ENCODE measurements at places on chromosomes 5 and 9.

GRCh38 chr9:80410106-80410505 is 838.3 kb downstream of the TLE4 start:
- peak; percentile 3 for DNase-seq

GRCh38 chr5:139385061-139386049 is 2.3 kb upstream of the SLC23A1 start:
- no peak for DNase-seq

- DNase-seq, result peak; percentile 11
Observed at GRCh38 chr9:77021922-77022782, 2.7 kb downstream of the FOXB2 start.

- DNase-seq, result no peak
Observed at GRCh38 chr9:114272739-114273431, 50.0 kb upstream of the ORM1 start.

DNA sequence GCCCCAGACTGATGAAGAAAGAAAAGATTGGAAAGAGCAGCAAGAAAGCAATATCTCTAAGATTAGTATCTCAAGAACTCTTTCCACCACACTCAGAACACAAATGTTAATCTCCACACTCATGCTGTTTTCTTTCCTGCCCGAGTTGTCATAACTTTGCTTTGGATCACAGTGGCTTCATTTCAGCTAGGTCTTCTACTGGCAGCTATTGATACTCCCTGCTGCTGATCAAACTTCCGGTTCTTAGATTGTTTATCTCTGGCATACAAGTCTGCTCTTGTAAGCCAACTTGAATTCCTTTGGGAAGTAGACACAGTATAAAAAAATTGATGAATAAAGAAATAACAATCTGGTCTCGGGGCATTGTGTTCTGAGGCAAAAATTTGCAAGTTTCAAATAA is 77.7 kb upstream of the SPEF2 start:
- DNase-seq, result no peak

GRCh38 chr5:170504616-170505266 is 921 bp downstream of the KCNIP1 start:
- DNase-seq, result no peak

DNA sequence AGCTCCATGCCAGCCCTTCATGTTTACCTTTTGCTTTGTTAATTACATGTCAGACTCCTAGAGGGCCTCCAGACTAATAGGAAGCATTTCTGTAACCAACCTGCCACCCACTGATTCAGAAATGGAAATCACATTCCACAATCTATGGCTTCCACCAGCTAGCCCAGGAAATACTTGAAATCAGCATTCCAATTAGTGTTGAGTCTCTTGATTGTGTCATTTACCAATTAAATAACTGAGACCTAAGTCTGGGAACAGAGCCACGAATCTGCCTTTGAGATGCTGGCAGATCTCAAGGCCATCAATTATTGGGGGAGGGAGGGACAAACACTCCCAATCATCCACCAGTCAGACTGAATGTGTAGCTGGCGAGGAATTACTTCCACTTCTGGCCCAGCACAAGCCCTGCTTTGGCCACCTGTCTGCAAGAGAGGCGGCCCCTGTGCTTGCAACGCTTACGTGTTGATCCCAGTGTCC is 27.4 kb upstream of the SAP30L start:
- no peak for DNase-seq

- no peak for DNase-seq
Observed at GRCh38 chr5:37664551-37664950, 175.3 kb downstream of the GDNF start.

- no peak for DNase-seq
Observed at GRCh38 chr9:83639266-83639665, 16.3 kb downstream of the IDNK start.

DNA sequence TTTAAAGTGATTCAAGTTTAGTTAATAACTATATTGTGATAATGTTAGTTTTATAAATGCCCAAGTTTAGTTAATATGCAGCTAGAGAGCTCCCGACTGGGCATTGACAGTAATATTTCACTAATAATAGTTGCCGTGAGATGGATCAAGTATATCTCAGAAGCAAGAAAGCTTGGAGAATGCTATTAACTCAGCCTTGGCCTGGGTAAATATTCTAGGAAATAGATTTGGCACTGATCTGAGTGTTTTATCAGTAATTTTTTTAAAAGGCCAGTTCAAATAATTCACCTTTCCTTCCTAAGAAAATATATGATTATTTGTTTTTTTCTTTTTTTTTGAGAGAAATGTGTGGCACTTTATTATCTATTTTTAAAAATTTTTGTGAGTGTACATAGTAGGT is 305.3 kb downstream of the CSNK1G3 start:
- no peak for DNase-seq

DNA sequence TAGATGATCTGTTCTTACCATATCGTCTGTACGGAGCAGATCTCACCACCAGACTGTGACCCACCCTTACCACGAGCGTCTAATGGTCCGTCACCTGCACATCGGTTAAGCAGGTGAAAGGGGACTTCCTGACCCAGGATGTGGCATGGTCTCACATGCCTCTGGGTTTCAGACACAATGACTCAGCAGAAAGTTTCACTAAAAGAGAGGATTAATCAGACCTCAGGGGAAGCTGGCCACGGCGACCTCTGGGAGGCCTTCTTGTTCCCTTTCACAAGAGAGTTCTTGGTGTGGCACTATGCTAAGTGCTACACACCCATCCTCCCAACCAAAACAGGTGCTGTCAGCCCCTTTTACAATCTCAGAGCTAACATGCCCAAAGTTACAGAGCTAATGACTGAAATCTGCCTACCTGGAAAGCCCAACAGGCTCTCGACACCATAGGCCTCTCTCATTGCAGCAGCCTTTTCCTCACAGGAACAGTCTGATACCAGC is 41.6 kb downstream of the ADAMTS12 start:
- DNase-seq, result no peak

DNA sequence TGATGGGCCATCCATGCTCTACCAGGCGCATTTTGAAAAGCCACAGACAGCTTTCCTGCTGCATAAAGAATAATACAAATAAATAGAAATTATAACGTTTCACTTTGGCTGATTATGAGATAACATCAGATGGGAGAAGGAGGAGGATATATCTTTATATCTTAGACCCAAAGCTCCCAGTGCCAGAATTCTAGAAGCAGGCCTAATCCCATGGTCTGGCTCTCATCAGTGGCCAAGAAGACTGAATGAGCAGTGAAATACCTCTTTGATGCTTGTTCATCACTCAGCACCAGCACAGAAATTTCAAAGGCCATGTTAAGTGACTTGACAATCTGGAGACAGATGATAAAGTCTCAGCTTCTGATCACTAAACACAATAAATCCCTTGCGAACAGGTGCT is 107.6 kb downstream of the PPP2R2B start:
- DNase-seq, result no peak

- DNase-seq, result peak; percentile 83
Observed at GRCh38 chr9:129143031-129143927, 32.1 kb downstream of the PTPA start.

DNA sequence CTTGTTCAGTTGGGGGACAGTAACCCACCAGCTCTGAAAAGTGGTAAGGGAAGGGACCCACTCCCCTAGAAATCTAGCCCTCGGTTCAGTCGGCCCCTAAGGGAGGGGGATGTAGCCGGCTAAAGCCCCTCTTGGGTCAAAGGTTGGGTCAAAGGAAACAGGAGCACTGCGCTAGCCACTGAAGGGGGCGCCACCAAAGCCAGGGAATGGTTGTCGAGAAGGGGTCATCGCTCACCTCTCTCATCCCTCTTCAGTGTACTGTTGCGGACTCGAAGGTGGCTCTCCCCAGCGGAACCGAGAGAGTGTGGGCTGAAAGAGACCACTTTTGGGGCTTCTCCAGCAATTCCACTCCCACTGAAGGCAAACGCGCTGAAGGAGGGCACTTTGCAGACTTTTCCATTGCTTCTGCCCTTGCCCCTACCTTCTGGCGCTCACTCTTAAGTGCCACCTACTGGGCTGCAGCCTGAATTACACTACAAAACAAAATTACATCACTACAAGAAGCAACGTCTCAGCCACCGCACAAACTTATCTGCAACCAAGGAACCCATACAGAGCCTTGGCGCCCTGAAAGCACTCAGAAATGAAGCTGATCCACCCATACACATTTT is 396.9 kb downstream of the PDE4D start:
- DNase-seq, result no peak

GRCh38 chr5:16461782-16462181 is 3.8 kb downstream of the ZNF622 start:
- DNase-seq, result no peak

DNA sequence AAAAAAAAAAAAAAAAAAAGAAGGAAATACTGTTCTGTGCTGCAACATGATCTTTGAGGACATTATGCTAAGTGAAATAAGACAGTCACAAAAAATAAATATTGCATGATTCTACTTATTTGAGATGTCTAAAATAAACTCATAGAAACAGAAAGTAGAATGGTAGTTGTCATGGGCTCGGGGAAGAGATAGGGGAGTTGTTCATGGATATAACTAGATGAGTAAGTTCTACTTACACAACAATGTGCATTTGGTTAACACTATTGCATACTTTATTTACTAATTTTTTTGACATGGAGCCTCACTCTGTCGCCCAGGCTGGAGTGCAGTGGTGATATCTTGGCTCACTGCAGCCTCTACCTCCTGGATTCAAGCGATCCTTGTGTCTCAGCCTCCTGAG is 15.2 kb downstream of the MAML1 start:
- DNase-seq, result no peak

DNA sequence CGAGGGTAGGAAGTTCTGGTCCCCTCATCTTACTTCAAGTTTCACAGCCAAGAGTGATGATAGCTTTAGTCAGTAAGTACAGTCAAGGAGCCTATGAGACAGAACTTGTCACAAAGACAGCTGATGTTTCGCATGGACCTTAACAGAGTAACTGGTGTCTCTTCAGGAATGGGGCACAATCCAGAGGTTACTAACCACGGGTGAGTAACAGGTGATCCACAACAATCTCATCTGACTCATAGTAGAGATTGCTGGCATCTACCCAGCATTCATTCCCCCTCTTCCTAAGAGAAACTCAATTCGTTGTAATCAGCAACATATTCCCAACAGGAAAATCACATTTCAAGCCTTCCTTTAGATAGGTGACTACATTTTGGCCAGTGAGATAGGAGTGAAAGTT is 126.7 kb downstream of the SNX18 start:
- no peak for DNase-seq

GRCh38 chr9:89716559-89716958 is 111.7 kb downstream of the GADD45G start:
- no peak for DNase-seq

DNA sequence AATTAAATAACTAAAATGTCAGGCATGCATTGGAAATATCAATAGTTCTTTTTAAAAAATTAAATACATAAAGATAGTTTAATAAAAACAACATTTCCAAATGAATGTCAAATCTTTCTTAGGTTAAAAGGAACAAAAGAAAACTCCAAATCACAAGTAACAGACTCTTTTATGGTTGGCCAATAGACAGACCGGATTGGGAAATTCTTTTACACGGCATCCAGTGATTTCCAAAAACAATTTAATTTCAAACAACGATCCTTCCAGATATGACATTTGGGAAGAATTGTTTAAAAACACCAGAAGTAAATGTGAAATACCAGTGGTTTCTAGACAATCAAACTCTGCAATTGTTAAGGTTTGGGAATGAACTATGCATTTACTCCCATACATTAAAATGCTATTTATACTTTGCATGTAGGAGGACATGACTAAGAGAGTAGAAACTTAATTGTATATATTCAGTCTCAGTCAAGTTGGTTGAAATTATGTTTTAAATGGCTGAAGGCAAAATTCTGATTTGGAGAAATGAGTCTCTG is 32.8 kb downstream of the ZNF474 start:
- DNase-seq, result no peak

GRCh38 chr9:72718503-72718902 is 197.1 kb downstream of the TMC1 start:
- no peak for DNase-seq

DNA sequence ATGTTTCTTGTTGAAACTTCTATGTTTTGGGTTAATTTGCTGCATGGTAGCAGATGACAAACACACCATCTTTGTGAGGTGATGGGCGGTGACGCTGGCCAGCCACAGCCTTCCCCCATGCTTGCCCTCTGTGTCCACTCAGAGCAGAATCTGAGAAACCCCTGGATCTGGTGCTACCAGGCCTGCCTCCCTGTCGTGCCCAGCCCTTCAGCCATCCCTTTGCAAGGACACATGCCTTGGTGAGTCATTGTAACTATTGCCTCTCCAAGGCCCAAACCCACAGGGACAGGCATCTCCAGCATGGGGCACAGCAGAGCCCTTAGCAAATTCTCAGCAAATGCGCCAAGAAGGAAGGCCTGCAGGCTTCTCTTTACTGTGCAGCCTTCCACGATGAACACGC is 48.1 kb upstream of the FCN1 start:
- DNase-seq, result no peak

DNA sequence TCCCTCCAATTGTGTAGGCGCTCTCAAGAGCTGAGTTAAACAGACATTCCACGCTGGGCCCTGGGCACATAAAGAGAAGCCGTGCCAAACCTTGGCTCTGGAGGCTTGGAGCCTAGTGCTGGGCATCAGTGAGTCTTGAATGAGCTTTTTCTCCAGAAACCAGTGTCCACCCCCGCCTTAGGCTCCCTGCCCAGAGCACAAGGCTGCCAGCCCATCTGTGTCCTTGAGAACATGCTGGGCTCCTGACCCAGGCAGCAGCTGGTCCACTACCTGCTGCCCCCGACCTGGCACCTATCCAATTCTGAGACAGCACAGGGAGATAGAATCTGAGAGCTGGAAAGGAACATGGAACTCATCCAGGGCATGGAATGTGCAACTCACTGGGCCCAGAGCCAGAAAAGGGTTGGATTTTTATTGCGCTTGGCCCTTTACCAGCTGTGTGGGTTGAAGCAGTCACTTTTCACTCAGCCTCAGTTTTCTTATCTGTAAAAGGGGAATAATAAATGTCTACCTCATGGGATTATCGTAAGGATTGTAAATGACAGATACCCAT is 92.4 kb upstream of the CPLX2 start:
- DNase-seq, result no peak

DNA sequence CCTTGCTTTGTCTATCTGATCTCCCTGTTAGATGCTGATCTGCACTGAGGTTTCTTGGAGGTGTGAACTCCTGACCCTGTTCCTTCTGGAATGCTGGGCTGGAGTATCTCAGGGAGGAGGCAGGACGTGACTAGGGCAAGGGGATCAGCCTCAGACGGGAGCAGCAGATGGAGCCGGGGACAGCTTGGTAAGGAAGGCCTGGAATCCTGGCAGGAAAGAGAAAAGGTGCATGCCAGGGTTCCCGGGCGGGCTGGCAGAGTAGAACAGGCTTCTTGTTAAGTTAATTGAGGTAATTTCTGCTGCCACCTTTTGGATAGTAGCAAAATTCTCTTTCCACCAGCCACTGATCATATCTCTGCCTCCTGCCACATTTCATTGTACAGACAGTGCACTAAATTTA is 180.9 kb downstream of the ZNF462 start:
- no peak for DNase-seq

DNA sequence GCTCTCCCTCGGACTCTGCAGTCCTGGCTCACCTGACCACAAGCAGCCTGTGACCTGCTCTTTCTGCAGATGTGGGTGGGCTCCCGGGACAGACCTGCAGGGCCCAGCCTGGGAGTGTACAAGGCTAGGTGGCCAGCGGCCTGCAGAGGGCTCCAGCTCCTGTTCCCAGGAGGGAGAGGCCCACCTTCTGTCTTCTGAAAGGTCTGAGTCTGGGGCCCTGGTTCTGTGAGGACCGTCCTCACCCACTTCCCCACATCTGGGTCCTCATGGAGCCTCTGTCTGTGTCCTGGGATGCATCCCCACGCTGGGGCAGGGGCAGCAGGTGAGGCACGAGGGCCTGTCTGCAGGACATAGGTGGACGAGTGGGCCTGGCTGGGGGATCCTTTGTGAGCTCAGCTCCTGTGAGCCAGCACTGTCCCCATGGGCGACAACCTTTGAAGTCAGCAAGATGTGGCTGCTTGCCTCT is 43.7 kb downstream of the PHF2 start:
- DNase-seq, result no peak

Data from neural crest cell (in vitro differentiated cells).